ENCODE measurements at places on chromosomes 1 and 21.

- no peak for DNase-seq
Observed at GRCh38 chr1:150207281-150207971, 28.5 kb downstream of the ANP32E start.

DNA sequence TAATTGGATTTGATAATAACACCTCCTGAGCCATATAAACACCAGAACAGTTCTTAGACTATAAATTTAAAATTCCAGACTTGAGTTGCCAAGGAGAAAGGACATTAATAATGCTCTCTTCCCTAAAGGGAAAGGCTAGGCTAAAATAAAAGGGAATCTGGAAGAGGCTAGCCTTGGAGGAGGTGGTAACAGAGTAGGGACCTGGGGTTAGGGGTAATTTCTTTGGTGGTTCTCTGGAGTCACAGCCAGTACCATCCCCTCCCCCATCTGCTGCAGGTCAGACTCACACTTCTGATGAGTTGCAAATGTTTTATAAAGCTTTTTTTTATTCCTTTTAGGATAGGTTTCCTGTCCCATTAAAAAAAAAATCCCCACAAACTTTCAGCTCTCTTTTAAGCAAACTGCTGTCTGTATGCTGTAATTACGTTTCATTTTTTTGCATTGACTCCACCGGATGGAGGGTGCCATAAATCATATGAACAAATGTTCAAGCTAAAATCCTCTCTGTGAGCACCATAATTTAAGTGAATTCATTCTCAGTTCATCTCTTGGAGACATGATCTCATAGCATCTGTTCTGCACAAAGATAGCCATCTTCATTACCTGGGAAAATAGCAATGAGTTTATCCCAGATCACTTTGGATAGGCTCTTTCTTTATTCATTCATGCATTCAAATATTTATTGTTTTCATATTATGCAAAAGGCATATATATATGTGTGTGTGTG, 379.6 kb downstream of the TTLL7 start:
- no peak for DNase-seq

- peak; percentile 80 for DNase-seq
Observed at GRCh38 chr1:89843273-89844130, 22.7 kb downstream of the LRRC8D start.

GRCh38 chr21:35777081-35777480, 283.2 kb downstream of the SETD4 start:
- DNase-seq: no peak

- peak; percentile 85 for DNase-seq
Observed at GRCh38 chr1:81414488-81415015, 386.2 kb upstream of the ADGRL2 start.

- no peak for DNase-seq
Observed at GRCh38 chr1:208118841-208119606, 125.2 kb downstream of the PLXNA2 start.

GRCh38 chr1:246198115-246198816, 308.8 kb downstream of the SMYD3 start:
- DNase-seq: no peak

DNA sequence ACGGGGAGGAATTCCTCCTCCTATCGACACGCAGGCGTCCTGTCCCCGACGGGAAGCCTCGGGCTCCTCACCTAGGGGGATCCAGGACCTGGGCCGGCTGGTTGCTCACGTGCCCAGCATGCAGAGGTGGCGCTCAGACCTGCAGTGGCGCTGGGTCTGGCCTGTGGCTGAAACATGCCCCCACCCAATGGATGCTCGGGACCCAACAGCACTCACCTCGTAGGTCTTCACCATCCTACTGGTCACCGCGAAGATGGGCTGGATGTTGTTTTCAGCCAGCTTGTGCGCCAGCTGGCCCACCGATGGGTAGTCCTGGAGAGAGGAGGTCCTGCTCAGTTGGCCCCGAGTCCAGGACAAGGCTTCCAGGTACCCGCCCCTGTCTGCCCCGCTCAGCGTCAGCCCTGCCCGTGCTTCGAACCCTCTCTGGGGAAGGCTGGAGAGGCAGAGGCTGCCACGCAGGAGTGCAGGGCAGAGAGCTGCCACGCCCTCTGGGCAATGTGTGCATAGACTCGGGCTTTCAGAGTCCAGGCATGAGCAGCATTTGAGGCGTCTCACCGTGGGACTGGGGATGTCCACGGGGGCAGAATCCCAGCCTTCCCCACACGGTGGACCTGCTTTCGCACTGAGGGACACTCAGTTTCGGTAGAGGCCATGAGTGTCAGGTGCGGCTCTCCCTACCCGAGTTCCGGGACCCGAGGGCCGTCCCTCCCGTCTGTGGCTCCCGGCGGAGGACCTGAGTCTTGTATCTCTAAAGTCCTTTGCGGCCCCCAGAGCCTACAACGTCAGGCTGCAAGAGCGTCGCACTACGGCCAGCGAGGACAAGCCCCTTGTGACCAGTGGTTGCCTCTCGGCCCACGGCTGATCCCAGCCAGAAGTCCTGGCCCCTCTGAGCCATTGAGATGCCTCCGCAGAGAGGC, 21.6 kb downstream of the ITGB2 start:
- no peak for DNase-seq

GRCh38 chr1:184843732-184844495, 89.3 kb upstream of the EDEM3 start:
- DNase-seq: no peak

GRCh38 chr1:85417876-85418275, 47.1 kb downstream of the DDAH1 start:
- no peak for DNase-seq

DNA sequence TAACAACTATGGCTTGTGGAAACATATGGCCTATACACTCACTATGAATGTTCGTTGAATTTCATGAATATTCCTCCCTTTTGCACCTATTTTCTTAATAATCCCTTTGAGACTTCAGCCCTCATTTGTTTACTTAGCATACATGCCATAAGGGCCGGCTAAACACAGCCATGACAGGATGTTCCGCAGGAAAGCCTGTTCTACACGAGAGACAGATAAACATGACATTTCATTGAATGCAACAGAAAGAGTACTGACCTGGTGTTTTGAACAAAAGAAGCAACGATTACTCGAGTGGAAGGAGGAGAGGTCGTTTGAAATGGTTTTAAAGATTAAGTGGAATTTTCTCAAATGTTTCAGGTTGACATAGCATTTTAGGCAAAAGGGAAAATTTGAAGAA, 459.5 kb upstream of the CXADR start:
- no peak for DNase-seq

DNA sequence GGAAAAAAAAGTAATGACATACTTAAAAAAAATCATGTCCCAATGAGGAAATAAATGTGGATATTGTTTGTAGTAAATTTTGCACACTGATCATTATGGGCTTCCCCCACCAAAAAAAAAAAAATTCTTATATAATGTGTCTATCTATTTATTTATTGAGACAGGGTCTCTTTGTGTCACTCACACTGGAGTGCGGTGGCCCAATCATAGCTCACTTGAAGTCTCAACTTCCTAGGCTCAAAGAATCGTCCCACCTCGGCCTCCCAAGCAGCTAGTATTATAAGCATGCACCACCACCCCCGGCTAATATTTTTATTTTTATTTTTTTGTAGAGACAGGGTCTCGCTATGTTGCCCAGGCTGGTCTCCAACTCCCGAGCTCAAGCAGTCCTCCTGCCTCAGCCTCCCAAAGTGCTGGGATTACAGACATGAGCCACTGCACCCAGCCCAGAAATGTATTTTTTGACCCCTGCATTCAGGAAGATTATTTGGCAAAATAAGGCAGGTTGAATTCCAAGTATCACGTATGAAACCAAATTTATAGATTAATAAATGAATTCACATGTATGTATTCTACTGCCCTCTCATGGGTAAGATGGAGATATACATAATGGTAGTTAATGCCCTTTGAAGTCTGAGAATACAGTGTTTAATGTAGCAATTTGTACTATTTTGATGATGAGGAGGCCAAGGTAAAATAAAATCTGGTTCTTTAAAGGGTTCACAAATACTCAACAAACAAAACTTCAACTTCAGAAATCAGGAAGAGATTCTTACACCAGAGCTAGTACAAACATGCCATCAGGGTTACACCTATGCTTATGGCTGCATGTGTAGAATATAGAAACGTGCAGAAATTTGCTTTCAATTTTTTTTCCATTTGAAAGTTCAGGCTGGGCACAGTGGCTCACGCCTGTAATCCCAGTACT, 1.4 kb upstream of the DENND2C start:
- no peak for DNase-seq

DNA sequence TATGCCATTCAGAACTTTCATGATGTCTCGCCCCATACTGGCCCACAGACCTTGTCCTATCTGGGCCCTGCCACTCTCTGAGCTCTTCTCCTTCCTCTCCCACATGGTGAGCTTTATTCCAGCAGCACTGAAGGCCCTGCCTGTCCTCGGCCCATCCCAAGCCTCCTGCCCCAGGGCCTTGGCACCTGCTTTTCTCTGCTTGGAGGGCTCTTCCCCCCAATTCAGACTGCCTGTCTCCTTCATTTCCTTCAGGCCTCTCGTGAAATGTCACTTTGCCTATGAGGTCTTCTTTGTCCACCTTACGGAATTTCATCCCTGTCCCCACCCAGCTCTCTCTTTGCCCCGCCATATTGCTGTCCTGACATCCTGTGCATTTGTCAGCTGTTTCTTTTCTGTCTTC, 191.7 kb upstream of the POU3F1 start:
- DNase-seq: no peak

- DNase-seq: no peak
Observed at GRCh38 chr1:40248412-40248811, 675 bp downstream of the TMCO2 start.

DNA sequence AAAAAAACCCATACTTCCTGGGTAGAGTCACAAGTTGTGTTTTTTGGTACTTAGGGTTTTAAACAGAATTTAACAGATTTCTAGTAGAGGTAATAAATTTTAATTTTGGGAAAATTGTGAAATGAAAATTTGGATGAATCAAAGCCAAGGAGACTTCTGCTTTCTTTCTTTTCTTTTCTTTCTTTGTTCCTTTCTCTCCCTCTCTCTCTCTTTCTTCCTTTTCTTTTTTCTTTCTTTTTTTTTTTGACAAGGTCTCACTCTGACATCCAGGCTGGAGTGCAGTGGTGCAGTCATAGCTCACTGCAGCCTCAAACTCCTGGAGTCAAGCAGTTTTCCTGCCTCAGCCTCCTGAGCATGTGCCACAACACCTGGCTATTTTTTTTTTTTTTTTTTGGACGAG, 46.9 kb upstream of the NEXN start:
- no peak for DNase-seq

DNA sequence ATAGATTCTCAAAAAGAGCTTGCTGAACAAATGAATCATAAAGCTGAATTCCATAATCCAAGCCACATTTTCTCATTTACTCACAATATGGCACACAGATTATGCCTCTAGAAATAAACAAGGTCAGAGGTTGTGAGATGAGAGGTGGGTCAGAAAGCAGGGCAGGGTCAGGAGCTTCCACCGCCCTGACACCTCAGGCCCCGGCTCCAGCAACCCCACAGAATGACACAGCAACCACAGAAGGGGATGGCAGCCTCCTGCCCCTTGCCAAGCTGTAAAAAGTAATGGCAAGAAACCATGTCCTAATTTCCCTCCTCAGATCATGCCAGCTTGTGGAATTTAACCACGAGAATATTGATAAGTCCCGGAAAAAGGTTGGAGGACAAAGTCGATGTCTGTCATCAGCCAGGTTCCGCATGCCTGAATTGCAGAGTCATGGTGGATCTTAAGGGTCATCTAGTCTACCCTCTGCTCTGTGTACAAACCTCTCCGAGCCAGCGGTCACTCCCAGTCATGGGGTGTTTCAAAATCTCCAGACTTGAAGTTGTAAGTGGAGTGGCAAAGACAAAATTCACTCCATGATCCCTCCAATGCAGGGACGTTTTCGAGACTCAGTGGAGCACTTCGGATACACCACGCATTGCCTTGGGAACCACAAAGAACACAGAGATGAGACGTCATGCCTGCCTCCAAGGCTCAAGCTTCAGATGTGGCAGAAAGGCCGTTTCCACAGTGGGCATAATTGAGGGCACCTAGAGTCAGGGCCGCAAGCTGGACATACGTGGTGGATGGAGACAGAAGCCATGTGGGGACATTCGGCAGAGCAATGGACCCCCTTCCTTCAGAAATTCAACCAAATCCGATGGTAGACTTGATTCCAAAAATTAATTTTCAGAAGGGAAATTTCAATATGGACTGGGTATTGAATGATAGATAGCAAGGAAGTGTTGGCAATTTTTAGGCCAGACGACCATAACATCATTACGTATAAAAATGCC, 254.0 kb downstream of the TOMM20 start:
- DNase-seq: no peak

DNA sequence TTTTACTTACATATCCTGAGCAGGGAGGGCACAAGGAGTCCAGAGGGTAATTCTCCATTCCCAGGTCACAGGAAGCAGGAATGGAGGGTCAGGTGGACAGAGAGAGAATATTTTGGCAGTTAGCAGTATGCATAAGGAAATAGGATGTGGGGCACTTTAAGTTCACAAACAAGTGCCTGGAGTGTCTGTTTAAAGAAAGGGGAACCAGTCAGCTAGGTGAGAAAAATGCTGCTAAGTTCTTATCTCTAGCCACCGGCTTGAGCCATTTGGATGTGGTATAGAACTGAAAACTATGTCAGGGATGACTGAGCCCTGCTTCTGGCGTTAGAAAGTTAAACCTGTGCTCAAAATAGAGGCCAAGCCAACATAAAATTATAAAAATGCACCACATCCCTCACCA, 739.7 kb upstream of the NCAM2 start:
- DNase-seq: no peak

DNA sequence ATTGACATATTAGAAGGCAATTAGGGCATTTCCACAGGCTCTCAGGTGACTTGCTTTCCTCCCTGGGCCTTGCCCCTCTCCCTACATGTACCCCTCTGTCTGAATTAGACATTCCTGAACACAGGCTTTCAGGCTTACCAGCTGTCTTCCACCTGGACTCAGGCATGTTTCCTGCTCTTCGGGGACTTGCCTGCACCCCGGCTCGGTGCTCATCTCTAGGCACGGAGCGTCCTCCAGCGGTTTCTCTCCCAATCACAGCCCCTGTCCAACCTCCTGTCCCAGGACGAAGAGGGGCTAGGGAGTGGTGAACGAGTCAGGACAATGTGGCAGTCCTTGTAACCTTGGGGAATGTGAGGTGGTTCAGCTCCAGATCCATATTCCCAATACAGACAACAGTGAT, 4.2 kb downstream of the PROK1 start:
- DNase-seq: peak; percentile 40

- no peak for DNase-seq
Observed at GRCh38 chr1:44817307-44817706, 9.0 kb downstream of the BTBD19 start.

GRCh38 chr1:203475012-203475981, at the start of gene PRELP:
PRELP (plus strand) TSS chr1:203475806; CDS start chr1:203483185, 7,379 bp downstream.
- no peak for DNase-seq

GRCh38 chr1:33687000-33687399, 176.9 kb upstream of the HMGB4 start:
- DNase-seq: no peak

GRCh38 chr1:112524251-112524650, 15.5 kb downstream of the WNT2B start:
- no peak for DNase-seq

DNA sequence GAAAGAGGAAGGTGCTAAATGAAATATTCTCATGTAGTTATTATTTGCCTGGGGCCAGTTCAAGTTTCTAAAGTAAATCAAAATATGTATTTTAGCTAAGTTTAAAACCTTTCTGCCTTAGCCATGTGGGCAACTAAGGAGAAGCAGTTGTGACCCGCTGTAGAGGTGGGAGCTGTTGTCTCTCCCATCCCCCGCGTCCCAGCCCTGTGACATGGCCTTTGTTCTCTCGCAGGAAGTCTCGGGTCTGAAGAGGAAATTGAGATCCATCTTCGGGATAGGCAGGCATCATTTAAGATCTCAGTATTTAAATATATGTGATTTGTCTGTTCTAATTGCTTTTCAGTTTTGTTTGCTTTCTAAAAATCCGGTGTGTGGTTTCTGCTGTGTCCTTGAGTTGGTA, 121.5 kb downstream of the CAMTA1 start:
- peak; percentile 39 for DNase-seq

Data from endothelial cell (in vitro differentiated cells).